ENCODE measurements at places on chromosomes 2 and 18.

DNA sequence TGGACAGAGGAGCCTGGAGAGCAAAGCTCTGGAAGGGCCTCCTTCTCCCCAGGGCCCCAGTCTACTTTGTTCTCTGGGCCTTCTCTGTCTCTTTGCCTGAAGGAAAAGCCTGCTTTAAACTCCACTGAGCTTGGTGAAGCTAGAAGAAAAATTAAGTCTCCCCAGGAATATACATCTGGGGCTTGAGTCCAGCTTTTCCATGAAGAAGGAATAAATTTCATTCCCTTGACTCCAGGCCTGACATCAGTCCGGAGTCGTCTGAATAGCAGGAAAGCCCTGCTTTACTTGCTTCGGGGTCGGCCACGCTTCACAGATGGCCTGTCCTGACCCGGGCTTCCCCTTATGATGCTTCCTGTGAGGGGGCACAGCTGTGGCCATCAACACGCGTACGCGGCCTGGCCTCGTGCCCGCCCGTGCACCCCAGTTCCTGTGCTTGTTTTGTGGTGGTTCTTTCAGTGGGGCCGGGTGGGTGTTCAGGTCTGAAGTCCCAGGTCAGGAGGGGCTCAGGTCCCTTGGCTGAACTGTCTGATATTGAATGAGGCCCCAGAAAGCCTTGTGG lies 73.6 kb downstream of the ACOXL start:
- DNase-seq = peak; percentile 21

DNA sequence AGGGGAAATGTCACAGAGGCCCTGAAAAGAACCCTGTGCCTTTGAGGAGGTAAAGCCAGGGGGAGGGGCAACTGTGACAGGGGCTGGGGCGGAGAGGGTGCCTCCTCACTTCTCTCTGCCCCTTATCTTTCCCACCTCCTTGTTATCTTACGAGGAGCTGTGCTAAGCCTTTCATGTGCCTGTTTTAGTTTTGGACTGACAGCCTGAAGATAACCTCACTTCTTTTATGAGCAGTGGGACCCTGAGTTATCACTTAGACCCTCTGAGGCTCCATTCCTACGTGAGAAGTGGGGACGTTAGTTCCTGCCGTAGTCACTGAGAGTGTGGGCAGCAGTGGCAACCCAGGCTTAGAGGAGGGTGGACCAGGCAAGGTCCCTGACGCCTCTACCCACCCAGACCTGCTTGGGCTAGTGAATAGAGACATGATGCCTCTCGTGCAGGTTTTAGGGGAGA lies 39.5 kb upstream of the LBH start:
- no peak for DNase-seq

- peak; percentile 58 for DNase-seq
Observed at GRCh38 chr2:105919826-105920225, 175.1 kb downstream of the NCK2 start.

- DNase-seq = no peak
Observed at GRCh38 chr2:202115479-202115971, 42.5 kb downstream of the KIAA2012 start.

GRCh38 chr18:10546557-10547300 lies 20.9 kb downstream of the NAPG start:
- DNase-seq = no peak

DNA sequence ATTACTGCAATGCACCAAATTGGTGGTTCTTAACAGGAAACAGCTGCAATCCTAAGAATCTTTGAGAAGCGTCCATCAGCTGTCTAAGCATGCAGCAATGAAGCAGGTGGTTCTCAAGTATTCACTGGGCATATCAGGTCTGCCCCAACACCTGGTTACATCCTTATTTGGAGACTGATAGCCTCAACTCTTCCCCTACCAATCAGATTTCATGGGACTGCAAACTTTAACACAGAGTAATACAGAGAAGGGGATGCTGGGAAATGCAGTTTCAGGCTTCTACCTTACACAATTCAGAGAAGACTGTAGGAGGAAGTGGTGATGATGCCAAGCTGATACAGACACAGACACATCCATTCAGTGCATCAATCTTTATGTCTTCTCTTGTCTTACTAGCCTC lies 240.5 kb downstream of the BCL2 start:
- DNase-seq = no peak
